M059J (cell line): ENCODE measurements at places on chromosomes 1 and 21.
A peak's percentile ranks its signal among the peaks of the same experiment; 100 is the strongest.

DNA sequence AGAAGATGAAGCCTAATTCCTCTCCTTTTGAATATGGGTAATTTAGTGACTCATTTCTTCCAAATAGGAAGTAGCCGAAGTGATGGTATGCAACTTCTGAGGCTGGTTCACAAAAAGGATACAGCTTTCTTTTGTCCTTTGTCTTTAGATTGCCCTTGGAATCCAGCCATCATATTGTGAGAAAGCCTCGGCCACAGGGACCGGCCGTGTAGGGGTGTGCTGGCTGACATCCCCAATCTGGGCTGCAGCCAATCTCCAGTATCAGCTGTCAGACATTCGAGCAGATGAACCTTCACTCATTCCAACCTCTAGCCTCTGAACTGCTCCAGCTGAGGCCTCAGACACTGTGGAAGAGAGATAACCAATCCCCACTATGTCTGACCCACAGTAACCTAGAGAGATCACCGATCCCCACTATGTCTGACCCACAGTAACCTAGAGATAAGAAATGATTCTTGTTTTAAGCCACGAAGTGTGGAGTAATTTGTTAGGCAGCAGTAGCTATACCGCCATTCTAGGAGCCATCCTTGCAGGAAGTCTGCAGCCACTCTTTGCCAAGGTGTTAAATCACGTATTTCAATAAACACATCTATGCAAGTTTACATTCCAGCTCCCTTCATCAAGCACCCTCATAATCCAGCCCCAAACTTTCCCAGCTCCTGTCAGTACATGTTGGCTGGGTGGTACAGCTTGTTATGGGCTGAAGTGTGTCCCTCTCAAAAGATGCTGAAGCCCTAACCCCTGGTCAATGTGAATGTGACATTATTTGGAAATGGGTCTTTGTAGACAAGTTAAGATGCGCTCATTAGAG, 2.9 kb upstream of the DIP2A start:
- DNase-seq, result peak; percentile 90

DNA sequence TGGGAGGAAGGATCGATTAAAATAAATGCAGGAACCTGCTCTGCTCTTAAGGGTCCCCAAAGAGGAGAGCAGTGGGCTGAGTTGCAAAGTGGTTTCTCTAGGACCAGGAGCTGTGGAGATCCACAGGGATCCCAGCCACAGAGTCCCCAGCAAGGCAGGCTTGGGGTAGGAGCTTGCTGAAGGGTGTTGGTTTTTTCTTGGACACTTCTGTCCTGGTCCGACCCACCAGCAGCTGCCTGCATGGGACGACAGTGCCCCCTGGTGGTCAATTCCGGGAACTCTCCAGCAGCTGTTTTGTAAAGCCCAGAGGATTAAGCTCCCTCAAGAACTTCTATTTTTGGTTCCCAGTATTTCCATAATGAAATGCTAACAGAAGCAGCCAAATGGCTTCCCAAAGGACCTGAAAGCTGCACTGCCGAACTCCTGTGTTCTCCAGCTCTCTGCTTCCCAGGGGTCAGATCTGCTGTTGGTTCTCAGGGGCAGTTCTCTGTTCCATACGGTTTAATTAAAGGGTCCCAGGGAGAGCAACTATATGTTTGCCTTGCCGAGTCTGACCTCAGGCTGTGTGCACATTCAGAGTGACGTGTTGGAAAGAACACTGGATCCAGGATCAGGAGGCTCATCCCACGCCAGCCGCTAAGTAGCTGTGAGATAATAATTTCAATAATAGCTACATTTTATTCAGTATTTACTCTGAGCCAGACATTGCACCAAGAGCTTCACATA, 23.2 kb downstream of the NENF start:
- peak; percentile 68 for DNase-seq

- peak; percentile 84 for DNase-seq
Measured at GRCh38 chr1:92184632-92185031, 33.1 kb upstream of the C1orf146 start.

DNA sequence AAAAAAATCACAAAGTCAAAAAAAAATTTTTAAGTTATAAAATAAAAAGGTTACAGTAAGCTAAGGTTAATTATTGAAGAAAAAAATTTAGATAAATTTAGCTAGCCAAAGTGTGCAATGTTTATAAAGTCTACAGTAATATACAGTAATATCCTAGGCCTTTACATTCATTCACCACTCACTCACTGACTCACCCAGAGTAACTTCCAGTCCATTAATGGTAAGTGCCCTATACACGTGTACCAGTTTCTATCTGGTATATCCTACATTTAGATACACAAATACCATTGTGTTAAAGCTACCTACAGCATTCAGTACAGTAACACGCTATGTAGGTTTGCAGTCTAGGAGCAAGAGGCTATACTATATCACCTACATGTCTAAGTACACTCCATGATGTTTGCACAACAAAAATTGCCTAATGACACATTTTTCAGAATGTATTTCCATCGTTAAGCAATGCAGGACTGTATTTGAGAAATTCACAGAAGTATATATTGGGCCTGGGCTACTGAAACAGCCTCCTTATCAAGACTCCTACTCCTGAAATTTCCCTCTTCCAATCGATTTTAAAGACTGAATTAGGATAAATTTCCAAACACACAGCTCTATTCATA, 155.1 kb downstream of the COP1 start:
- no peak for DNase-seq
